DMS 273 treated with DMSO at 0.1 percent for 48 hours (cell line): ENCODE measurements at places on chromosomes 5 and 9.

DNA sequence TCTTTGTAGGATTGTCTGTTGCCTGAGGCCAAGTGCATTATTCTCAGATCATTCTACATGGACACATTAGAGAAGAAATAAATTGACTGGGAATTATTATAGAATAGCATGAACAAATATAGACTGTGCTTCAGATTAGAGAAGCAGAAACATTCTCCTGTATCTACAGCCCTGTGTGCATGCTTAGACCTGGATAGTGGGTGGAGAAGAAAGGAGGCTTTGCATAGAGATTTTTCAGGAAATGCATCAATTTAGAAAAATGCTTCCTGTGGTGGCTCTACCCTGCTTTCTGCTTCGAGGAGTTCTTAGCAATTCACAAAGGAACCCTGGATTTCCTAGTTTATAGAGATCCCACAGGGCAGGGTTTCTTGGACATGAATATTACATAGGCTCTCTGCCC, 66.7 kb downstream of the IRX1 start:
- no peak for DNase-seq

GRCh38 chr5:1544294-1544961, 20.7 kb upstream of the LPCAT1 start:
- no peak for DNase-seq

DNA sequence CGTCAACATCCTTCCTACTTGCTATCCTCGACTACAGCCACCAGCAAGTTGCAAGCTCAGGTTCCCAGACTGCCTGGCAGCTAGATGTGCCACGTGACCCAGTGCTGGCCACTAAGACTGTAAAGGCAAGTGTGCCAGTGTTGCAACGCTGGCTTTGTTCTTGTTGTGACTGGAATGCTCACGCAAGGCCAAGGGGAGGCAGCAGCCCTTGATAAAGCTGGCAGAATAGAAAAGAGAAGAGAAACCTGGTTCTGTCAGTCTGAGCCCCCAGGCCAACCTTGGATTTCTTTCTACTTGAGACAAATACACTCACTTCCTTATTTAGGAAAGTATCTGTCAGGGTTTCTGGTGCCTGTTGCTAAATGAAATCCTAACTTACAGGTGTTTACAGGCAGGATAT, 113.0 kb downstream of the KLHL3 start:
- DNase-seq, result no peak

DNA sequence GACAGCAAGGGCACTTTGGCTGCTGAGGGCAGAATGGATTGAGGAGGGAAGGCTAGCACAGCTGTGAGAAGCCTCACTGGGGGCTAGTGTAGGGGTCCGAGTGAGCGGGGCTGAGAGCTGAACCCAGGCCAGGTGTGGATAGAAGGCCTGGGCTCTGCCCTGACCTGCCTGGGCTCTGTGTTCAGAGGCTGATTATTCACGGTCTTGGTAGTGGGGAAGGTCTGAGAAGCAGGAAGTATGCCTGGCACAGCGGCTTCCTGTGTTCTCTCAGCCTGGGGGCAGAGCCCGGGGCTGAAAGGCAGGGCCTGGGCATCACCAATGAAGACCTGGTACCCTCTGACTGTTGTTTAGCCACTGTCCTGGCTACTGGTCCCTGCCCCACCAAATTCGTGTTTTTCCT, 136.4 kb upstream of the TBC1D2 start:
- DNase-seq, result no peak

DNA sequence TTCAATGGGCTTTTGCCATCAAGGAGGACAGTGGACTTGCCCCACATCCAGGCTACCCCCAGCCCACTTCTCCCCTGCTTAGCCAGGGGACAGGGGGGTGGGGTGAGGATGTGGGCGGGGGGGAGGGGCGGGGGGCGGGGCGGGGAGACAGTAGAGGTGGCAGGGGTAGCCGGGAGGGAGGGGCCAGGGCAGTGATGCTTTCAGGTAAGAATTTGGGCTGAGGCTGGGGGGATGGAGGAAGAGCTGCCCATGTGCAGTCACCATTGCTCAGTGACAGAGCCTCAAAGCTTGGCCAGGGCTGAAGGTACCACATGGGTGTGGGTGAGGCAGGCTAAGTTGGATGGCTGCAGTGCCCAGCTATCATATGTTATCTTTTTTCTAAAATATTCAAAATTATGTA, 40.7 kb upstream of the HNRNPA0 start:
- DNase-seq, result no peak

- no peak for DNase-seq
Observed at GRCh38 chr9:80320480-80320879, 748.7 kb downstream of the TLE4 start.

GRCh38 chr9:125889476-125890419, 142.6 kb downstream of the PBX3 start:
- peak; percentile 23 for DNase-seq

- DNase-seq, result no peak
Observed at GRCh38 chr9:127644943-127645342, 32.9 kb downstream of the STXBP1 start.

DNA sequence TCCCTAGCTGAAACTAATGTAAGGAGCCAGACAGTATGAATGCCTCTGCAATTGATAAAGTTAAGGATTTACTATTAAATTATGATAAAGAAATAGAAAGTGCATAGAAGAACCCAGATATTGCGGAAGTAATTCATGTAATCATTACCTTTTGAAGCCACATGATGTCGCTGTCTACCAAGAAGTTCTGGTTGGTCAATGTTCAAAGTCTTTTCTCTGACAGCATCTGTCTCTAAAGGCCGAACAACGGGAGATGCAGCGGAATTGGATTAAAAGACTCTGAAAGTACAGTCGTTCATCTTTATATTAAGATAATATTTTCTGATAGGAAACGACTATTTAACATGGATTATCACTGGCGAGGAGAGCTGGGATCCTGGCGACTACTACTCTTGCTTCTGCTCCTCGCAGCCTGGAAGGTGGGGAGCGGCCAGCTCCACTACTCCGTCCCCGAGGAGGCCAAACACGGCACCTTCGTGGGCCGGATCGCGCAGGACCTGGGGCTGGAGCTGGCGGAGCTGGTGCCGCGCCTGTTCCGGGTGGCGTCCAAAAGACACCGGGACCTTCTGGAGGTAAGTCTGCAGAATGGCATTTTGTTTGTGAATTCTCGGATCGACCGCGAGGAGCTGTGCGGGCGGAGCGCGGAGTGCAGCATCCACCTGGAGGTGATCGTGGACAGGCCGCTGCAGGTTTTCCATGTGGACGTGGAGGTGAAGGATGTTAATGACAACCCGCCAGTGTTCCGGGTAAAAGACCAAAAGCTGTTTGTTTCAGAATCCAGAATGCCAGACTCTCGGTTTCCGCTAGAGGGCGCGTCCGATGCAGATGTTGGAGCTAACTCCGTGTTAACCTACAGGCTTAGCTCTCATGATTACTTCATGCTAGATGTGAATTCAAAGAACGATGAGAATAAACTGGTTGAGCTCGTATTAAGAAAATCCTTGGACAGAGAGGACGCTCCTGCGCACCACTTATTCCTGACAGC, at the start of gene PCDHA8:
Gene PCDHA8, plus strand, starts transcription at position 210 of the 985 bp plus-strand sequence. Its CDS starts 135 bp downstream, at position 345.
- no peak for DNase-seq

- DNase-seq, result no peak
Observed at GRCh38 chr5:178314961-178315820, 82.6 kb upstream of the PHYKPL start.

- DNase-seq, result peak; percentile 61
Observed at GRCh38 chr5:73954381-73954780, 328.4 kb downstream of the ARHGEF28 start.

DNA sequence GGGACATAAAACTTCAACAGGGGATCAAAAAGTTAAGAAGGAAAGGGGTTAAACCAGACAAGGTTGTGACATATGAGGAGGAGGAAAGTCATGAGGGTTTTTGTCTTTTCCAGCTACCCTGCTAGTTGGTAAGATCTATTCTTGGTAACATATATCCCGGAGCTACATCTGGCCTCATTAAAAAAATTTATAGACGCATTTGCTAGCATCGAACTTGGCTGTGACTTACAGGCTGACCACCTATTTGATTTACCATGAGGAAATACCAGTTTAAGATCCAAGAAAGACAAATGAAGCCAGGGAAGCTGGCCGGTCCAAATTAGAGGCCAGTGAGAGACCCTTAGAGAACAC, 87.6 kb upstream of the NIPAL4 start:
- no peak for DNase-seq

DNA sequence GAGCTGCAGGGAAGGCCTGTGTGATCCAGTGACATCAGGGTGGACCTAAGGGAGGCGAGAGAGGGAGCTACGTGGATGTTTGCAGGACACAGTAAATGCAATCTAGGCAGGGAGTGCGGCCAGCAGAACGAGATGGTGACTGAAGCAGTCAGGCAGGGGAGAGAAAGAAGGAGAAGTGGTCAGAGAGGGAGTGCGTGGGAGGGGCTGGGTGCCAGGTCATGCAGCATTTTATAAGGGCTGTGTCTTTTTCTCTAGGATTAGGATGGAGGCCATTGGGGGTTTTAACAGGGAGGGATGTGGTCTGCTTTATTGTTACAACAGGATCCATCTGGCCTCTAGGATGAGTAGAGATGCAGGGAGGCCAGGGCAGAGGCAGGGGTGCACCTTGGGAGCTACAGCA, 80.4 kb downstream of the DCP2 start:
- no peak for DNase-seq

GRCh38 chr9:17134396-17135294, at the start of gene CNTLN:
TSS of gene CNTLN (plus strand) at chr9:17135040. CDS start at chr9:17135066, 26 bp downstream.
- peak; percentile 62 for DNase-seq

GRCh38 chr9:134359493-134360179, 33.4 kb downstream of the RXRA start:
- DNase-seq, result no peak

- no peak for DNase-seq
Observed at GRCh38 chr9:123033864-123034601, 566 bp downstream of the GPR21 start.

GRCh38 chr5:10674582-10674981, 86.5 kb downstream of the DAP start:
- DNase-seq, result no peak

DNA sequence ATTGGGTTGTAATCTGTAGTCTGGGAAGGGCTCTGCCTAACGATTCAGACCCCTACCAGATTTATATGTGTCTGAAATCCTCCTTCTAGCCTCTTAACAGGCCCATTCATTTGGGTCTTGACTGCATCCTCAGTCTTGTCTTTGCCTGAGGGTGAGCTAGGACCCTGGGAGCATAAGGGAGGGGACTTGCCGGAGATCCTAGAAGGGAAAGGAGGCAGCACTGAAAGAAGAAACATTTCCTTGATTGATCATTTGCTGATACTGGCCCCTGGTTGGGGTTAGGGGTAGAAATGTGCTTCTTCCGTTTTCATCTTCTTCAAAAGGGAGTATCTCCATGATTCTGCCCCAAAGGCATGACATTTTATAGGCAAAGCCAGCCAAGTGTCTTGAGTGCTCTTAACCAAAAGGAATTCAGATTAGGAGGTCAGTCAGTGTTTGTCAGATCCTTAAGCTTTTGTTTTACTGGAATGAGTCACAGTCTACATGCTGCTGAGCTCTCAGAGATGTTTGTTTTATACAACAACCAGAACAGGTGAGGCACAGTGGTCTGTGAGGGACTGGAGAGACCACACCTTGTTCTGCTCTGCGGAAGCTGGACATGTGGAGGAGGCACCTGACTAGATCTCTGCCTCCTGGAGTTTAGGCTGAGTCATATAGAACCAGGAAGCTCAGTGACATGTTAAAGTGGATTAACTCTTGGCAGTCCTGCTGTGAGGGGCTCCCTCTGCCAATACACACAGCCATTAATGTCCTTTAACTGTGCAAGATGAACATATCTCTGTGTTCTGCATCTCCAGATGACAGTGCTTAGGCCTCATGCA, 37.7 kb downstream of the PCDHAC2 start:
- DNase-seq, result no peak

DNA sequence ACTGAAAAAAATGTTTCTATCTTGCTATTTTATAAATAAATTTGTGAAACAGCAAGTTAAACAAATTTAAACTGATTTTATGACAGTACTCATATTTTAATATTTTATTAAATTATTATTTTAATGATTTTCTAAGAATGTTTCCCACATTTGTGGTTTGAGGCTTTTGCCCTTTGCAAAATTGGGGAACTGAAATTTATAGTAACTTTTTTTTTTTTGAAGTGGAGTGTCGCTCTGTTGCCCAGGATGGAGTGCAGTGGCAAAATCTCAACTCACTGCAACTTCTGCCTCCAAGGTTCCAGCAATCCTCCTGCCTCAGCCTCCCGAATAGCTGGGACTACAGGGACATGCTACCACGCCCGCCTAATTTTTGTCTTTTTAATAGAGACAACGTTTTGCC, 7.2 kb upstream of the ADGRV1 start:
- no peak for DNase-seq

DNA sequence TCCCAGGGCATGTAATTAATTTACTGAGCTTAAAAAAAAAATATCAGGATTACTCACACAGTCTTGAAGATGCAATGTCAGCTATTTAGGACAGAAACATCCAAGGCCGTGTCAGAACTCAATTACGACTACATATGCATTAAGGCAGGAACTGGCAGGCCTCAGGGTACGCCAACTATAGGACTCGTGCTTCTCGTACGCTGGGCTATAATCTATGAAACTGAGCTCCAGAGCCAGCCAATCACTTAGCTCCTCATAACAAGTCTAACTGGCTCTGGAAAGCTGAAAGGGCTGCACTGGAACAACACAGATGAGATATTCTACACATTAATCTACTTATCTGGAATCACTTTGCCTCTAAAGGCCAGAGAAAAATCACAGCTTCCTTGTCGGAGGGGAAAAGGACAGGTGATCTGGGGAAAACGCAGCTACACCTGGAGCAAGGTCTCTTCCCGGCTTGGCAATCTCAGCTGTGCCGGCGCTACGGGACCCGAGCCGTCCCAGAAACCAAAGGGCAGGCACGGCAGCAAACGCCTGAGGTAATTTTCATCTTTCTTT, 212.0 kb downstream of the DEPDC1B start:
- no peak for DNase-seq

DNA sequence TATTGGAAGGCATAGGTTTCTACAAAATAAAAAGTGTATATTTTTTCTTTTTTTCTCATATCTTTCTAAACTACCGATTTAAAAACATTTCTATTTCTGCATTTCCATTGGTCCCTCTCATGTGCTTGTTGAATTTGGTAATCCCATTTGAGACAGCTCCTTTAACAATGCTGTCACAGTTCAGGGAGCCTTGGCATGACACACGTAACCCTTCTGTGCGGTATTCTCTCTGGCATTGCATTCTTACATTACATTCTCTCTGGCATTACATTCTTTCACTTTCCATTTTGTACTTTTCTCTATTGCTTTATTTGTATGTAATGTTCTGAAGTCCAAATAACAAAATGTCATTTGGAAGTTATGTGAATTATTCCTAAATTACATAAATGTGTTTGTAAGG, 150.7 kb upstream of the RASGRF2 start:
- no peak for DNase-seq
